Right renal cortex interstitium (tissue), 3 donors: ENCODE measurements at places on chromosomes 6 and 20. TPM values are rescaled to one million over a fixed set of nuclear protein-coding genes. Genes with fewer than 3 reads are reported as not detected.

DNA sequence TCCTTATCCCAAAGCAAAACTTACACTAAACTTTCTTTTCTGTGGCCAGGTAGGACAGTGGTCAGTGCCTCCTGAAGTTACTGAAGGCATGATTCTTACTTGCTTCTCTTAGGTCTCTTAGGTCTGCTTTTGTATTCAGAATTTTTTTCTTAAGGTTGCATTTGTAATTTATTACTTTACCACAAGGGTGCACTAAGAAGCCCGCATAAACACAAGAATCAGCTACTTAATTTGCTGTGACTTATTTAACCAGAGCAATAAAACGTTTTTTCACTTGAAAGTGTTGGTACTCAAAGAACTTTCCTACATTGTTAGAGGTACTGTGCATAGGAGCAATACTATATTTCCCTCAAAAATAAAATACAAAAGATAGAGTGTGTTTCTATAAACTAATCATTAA is 75.4 kb upstream of the LAMA2 start:
- no peak for DNase-seq

DNA sequence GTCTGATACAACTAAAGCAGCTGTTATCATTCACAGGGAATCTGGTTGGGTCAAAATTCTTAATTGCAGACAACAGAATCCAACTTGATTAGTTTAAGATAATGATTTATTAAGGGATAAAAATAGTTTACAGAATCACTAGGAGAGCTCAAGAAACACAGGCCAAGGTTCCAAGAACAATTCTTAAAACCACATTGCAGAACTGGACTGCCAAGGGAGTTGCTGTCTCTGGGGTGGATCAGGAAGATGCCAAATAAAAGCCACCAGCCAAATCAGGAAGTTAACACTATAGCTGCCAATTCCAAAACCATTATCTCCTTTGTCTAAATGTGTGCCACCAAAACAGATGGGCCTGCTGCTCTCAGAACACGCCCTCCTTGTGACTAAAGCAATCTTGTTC is 53.7 kb downstream of the NUDT3 start:
- no peak for DNase-seq

- no peak for DNase-seq
These were observed 57.4 kb upstream of the MRAP2 start for GRCh38 chr6:83976037-83976755.

Gene ENPP5
- 18.9 TPM for polyA plus RNA-seq

- DNase-seq = no peak
These were observed 106.6 kb downstream of the NOL4L start for GRCh38 chr20:32478576-32478975.

GRCh38 chr20:29410806-29411457 is 1846.5 kb upstream of the DEFB115 start:
- DNase-seq = no peak

GRCh38 chr6:11824986-11825385 is 46.4 kb upstream of the ADTRP start:
- DNase-seq = no peak

- no peak for DNase-seq
These were observed 184.7 kb downstream of the SAMD5 start for GRCh38 chr6:147693181-147693580.
